ENCODE measurements at places on chromosomes 2 and 18.

- no peak for DNase-seq
Observed at GRCh38 chr2:16205631-16206030, 265.3 kb downstream of the MYCN start.

DNA sequence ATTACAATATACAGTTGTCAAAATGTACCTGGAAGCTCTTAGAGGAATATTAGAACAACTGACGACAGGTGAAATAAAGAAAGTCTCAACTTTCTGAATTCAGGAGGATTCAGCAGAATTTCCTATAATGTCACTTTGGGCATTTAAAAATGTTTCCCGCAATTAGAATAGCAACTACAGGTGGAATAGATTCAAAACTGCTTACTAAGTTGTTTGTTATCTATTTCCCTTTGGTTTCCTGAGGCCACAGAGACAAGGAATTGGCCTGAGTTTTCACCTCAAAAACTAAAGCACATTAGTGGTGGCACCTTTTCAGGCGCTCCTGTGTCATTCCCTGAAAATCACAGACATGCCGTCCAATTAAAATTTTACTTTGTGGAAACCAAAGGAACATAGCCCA, 729.2 kb upstream of the FANCL start:
- no peak for DNase-seq

- no peak for DNase-seq
Observed at GRCh38 chr2:118722976-118723375, 124.5 kb downstream of the EN1 start.

DNA sequence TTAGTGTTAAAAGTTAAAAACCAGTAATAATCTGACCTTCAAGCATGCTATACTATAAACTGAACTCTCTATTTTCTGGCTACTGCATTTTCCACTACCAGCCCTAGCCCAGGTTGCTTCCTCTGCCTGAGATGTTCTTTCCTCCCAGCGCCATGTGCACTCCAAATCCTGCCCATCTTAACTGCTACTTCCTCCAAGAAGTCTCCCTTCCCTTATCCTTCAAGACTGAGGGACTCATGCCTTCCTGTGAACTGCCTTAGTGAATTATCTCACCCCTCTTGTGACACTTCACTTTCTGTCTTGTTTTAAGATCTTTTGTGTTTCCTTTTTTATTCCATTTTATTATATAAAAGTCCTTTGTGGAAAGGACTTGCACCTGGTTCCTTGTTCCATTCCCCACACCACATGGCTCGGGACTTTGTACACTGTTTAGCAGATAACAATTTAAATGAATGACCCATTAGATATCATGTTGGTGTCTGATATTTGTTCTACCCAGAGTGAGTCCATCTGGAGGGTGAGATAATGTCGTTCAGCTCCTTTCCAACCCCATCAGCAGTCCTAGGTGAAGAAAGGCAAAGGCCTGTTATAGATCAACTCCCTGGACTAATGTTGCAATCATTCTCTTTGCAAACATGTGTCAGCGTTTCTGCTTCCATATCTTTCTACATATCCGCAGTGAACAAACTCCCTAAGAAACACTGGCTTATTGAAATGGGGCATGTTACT, 20.9 kb upstream of the AGFG1 start:
- DNase-seq = no peak

DNA sequence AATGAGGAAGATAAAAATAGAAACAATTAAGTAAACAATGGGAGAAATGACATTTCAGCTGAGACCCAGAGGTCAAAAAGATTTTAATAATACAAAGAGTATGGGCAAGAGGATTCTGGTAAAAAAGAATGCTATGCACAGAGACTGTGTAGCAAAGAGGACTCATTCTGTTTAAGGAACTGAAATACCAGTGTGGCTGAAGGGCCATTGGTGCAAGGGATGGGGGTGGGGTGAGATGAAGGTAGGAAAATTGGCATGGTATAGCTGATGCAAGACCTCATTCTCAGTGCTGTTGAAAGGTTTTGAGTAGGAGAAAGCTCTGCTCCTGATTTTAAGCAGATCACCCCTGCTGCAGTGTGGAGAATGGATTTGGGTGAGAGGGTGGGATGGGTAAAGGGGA, 10.8 kb downstream of the GALNT1 start:
- no peak for DNase-seq

GRCh38 chr2:98387478-98387877, 41.2 kb downstream of the CNGA3 start:
- no peak for DNase-seq

- DNase-seq = no peak
Observed at GRCh38 chr2:187544371-187545080, 9.7 kb downstream of the TFPI start.

DNA sequence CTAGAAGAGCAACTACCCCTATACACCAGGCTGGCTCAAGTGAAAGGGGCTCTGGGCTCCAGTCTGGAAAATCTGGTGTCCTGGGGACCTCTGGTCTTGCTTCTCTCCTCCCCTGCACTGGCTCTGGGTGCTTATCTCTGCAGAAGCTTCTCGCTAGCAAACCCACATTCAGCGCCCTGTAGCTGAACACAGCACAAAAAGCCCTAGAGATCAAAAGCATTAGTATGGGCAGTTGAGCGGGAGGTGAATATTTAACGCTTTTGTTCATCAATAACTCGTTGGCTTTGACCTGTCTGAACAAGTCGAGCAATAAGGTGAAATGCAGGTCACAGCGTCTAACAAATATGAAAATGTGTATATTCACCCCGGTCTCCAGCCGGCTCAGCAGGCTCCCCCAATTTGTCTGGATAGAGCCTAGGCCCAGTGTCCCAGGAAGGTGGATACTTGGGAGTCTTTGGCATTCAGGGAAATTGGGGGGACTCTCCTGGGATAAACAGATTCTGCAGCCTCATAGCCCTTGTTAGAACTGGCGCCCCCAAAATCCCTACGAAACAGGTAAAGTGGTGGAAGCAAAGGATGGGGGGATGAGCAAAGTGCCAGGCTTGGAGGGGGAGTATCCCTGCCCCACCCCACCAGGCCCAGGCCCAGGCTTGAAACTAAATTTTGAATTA, 2.5 kb upstream of the HOXD4 start:
- no peak for DNase-seq

DNA sequence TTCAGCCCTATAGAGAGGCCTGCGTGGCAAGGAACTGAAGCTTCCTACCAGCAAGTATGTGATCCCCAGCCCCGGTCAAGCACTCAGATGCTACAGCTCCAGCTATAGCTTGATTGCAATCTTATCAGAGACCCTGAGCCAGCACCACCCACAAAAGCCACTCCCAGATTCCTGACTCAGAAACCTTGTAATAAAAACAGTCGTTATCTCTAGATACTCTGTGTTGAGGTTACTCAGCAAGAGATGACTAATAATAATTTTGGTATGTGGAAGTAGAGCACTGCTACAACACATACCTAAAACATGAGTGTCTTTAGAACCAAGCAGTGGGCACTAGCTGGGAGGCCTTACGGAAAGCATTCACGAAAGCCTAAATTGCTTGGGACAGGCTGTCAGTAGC, 216.9 kb downstream of the UXS1 start:
- no peak for DNase-seq

GRCh38 chr2:151775057-151775740, 40.9 kb upstream of the NEB start:
- no peak for DNase-seq

DNA sequence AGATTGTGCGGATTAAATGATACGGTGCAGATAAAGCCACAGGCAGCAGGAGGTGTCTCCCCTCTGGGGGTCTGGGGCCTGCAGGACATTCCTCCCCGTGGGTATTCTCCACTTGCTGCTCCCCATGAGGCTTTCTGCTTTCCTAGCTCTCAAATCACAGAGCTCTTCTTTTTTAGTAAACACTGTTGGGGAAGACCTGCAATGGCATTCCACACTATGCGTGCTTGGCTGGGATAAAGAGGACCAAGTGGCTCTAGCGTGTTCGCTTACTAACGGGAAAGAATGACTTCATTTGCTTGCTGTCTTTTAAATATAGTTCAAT, 146.5 kb downstream of the DDX1 start:
- DNase-seq = no peak

GRCh38 chr2:73079636-73080035, 8.1 kb upstream of the SFXN5 start:
- DNase-seq = no peak

GRCh38 chr18:27922780-27923179, 254.2 kb downstream of the CDH2 start:
- DNase-seq = no peak

GRCh38 chr18:11851806-11852337, 659 bp downstream of the CHMP1B start:
- peak; percentile 39 for DNase-seq

All from stimulated activated naive CD4-positive, alpha-beta T cell treated with Interleukin-2 at 50 U/mL for 16 hours (primary cell).